ENCODE measurements at places on chromosomes 2 and 18. TPM values are rescaled to one million over a fixed set of nuclear protein-coding genes. Genes with fewer than 3 reads are reported as not detected.

PGAP1 gene
- 5.8 TPM for total RNA-seq

C1QL2 gene
- not detected for total RNA-seq

APOB gene
- 2,357 TPM for total RNA-seq

UGT1A10 gene
- 0.08 TPM for total RNA-seq

DYNC1I2 gene
- total RNA-seq, result 29.9 TPM

PDE6D gene
- total RNA-seq, result 6.6 TPM

ZAP70 gene
- 4.9 TPM for total RNA-seq

SH3BP4 gene
- 4.1 TPM for total RNA-seq

DCTN1 gene
- 34.8 TPM for total RNA-seq

ATP8B1 gene
- total RNA-seq, result 3.9 TPM

GCG gene
- total RNA-seq, result not detected

TYMS gene
- total RNA-seq, result 0.25 TPM

OTX1 gene
- 0.59 TPM for total RNA-seq

MC5R gene
- total RNA-seq, result not detected

TSGA10 gene
- 4.4 TPM for total RNA-seq

RAD51AP2 gene
- 0.25 TPM for total RNA-seq

ANKRD53 gene
- total RNA-seq, result 0.50 TPM

ALK gene
- total RNA-seq, result not detected

SPHKAP gene
- total RNA-seq, result not detected

KYNU gene
- total RNA-seq, result 64.3 TPM

TPO gene
- total RNA-seq, result not detected

PTPRN gene
- total RNA-seq, result not detected

TACR1 gene
- total RNA-seq, result not detected

DYNAP gene
- total RNA-seq, result not detected

ABHD1 gene
- 0.09 TPM for total RNA-seq

CTIF gene
- 10.6 TPM for total RNA-seq

RAB6C gene
- total RNA-seq, result 0.08 TPM

NT5C1B gene
- total RNA-seq, result not detected

CRIM1 gene
- 10.5 TPM for total RNA-seq

FBXO36 gene
- total RNA-seq, result 0.56 TPM

DPY30 gene
- 32.5 TPM for total RNA-seq

AGXT gene
- 1,548 TPM for total RNA-seq

C2orf49 gene
- 8.2 TPM for total RNA-seq

PFN4 gene
- 0.51 TPM for total RNA-seq

KDSR gene
- 11.3 TPM for total RNA-seq

PTH2R gene
- 1.5 TPM for total RNA-seq

CXCR4 gene
- total RNA-seq, result 9.0 TPM

PAIP2B gene
- 10.9 TPM for total RNA-seq

YIPF4 gene
- total RNA-seq, result 12.0 TPM

GNLY gene
- 0.75 TPM for total RNA-seq

CCDC148 gene
- 0.37 TPM for total RNA-seq

EIF4E2 gene
- total RNA-seq, result 46.9 TPM

ICA1L gene
- total RNA-seq, result 0.92 TPM

HADHB gene
- 103 TPM for total RNA-seq

CD8B gene
- 0.17 TPM for total RNA-seq

MSH2 gene
- 33.3 TPM for total RNA-seq

CCDC85A gene
- 0.05 TPM for total RNA-seq

C2orf66 gene
- not detected for total RNA-seq

PMAIP1 gene
- total RNA-seq, result 5.5 TPM

SERPINB10 gene
- total RNA-seq, result not detected

MTIF2 gene
- total RNA-seq, result 15.4 TPM

DSC3 gene
- 0.05 TPM for total RNA-seq

CFAP65 gene
- not detected for total RNA-seq

Data from liver (tissue), 10 donors.